ENCODE measurements at places on chromosomes 4 and X. TPM values are rescaled to one million over a fixed set of nuclear protein-coding genes. Genes with fewer than 3 reads are reported as not detected.

MFAP3L gene
- total RNA-seq, result 10.6 TPM

- no peaks in the 10 kb centered on the region for H3K36me3 ChIP-seq
- no peak for DNase-seq
- no peak overlapping the region for H3K4me3 ChIP-seq
- H3K27me3 ChIP-seq, result no peaks in the 10 kb centered on the region
These were observed 25.8 kb downstream of the ZNF630 start for GRCh38 chrX:48045410-48046311.

- no peaks in the 10 kb centered on the region for H3K36me3 ChIP-seq
- no peak for DNase-seq
- H3K4me3 ChIP-seq, result no peak overlapping the region
- H3K27me3 ChIP-seq, result no peaks in the 10 kb centered on the region
- H3K27ac ChIP-seq, result no peak overlapping the region
- H3K4me1 ChIP-seq, result no peaks in the 10 kb centered on the region
These were observed 269.6 kb downstream of the DKK2 start for GRCh38 chr4:106766519-106766918.

DNA sequence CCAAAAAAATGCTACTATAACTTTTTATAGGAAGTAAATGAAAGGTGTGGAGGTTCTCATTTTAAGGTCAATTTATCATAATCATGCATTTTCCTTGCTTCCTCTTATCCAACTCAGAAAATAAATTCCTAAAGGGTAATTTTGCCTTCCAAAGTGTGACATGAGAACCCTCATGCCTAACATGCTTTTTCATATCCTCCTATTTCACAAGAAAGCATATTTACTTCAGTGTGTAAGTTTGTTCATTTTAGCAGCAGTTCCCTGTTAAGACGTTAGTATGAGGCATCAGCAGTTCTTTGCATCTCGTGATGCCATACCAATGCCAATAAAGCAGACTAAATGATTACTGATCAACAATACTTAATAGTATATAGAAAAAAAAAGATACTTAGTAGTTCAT, 18.4 kb downstream of the WDFY3 start:
- H3K4me1 ChIP-seq, result no peaks in the 10 kb centered on the region
- H3K36me3 ChIP-seq, result no peaks in the 10 kb centered on the region
- no peak for DNase-seq
- H3K4me3 ChIP-seq, result no peak overlapping the region
- H3K27ac ChIP-seq, result no peak overlapping the region
- no peaks in the 10 kb centered on the region for H3K27me3 ChIP-seq

DNA sequence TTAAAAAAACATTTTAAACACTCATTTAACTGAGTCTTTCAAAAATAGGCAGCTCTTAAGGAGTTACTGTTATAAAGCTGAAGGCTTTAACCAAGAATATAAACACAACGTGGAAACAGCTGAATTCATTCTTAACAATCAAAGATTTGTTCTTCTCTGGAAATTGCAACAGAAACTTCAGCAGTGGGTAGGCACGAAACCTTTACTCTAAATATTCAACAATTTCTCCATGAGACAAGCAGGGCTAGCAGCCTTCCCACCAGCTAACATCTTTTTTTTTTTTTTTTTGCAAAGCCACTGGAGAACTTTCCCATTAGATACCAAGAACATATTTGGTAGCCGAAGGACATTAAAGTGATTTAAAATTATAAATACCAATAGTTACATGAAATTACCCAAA, 78.2 kb upstream of the PRSS48 start:
- H3K27me3 ChIP-seq, result no peaks in the 10 kb centered on the region
- H3K4me3 ChIP-seq, result no peak overlapping the region
- peaks cover 14% of the 10 kb centered on the region for H3K4me1 ChIP-seq
- no peak for DNase-seq

RNF150 gene
- 31.2 TPM for total RNA-seq

HTR2C gene
- not detected for total RNA-seq

DNA sequence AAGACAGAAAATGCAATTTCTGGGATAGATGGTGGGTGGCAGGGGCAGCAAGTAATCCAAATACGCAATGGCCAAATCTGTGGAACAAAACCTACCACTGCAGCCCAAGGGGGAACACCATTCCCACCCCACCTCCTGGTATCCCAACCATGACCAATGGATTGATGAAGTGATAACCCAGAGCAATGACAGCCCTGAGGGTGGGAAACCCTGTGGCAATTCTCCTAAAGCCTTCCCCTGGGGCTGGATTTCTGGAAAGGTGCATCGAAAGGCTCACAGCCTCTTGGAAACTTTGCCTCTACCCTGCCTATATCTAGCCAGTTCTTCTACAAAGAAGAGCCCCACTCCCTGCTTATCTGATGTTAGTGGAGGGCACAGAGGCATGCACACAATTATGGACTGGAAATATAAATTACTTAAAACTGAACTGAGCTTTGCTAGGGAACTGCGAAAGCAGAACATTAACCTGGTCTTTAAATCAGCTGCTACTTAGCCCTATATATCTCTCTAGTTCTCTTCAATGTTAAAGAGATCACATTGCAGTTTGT, 59.9 kb upstream of the TXK start:
- DNase-seq, result no peak
- H3K27ac ChIP-seq, result no peak overlapping the region
- no peaks in the 10 kb centered on the region for H3K27me3 ChIP-seq
- no peaks in the 10 kb centered on the region for H3K4me1 ChIP-seq

GRCh38 chr4:107215222-107215621, 179.1 kb upstream of the DKK2 start:
- H3K27ac ChIP-seq, result no peak overlapping the region
- no peaks in the 10 kb centered on the region for H3K27me3 ChIP-seq
- no peak for DNase-seq
- H3K4me1 ChIP-seq, result no peaks in the 10 kb centered on the region

DNA sequence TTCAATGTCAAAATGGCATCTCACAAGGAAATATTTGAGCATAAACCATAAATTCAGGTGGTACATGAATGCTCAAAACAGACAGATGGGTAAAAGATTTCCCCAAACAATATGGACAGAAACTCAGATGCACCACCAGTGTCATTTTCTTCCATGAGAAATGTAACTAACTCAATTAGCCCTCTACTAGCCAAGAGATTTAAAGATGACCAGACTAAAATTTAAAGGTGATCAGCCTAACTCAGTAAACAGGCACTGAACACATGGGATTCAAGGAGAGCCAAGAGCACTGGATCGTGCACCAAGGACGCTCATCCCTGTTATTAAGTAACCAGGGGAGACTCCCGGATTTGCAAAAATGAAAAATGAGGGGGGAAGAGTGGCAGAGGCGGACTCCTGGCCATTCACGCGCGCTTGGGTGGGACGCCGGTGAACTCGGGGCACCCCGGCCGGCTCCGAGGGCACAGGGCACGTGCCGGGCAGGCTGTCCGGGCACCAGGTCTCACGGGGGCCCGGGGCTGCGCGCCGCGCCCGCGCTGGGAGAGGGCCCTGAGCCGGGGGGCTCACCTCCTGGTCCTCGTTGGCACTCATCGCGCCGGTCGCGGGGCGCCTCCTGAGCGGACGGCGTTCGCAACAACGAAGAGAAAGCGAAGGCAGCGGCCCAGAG, 490 bp downstream of the RWDD4 start:
- H3K27me3 ChIP-seq, result no peaks in the 10 kb centered on the region
- H3K36me3 ChIP-seq, result no peaks in the 10 kb centered on the region
- H3K4me1 ChIP-seq, result peaks cover 13% of the 10 kb centered on the region
- H3K27ac ChIP-seq, result peak overlapping the region; percentile 91
- H3K4me3 ChIP-seq, result peak overlapping the region; percentile 80

DDX53 gene
- total RNA-seq, result not detected

DNA sequence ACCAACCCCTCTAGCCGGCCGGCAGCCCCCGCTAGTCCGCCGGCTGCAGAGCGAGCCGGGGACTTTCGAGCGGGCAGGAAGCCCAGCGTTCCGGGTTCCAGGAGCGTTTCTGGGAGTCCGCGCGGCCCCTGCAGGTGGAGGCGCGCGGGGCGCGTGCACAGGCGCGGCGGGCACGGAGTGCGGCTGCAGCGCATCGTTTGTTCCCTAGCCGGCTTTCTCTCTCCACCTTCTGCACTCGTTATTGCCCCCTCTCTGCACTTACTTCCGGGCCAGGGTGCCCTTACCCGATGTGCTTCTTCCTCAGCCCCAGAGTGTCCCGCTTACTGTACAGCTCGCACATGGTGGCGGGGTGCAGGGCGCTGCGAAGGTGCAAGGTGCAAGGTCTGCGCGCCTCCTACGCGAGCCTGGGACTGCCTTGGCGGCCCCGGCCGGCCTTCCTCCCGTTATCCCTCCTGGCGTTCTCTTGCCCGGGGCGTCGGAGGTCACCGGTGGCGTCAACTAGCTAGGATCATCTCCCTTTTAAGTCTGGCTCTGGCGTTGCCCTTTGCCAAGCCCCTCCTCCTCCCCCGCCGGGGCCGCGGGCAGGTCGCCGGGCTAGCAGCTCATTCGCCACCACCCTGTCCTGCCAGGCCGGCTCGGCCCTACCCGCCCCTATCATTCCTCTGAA, at the start of gene ETNPPL:
Gene ETNPPL, minus strand, starts transcription at position 495 of the 667 bp plus-strand sequence. Its CDS starts 155 bp downstream, at position 340.
- H3K27me3 ChIP-seq, result no peaks in the 10 kb centered on the region
- H3K27ac ChIP-seq, result peak within 1 kb of the TSS; percentile 50
- peak within 1 kb of the TSS; percentile 47 for H3K4me3 ChIP-seq

- H3K4me3 ChIP-seq, result no peak overlapping the region
- no peaks in the 10 kb centered on the region for H3K27me3 ChIP-seq
- DNase-seq, result no peak
- H3K4me1 ChIP-seq, result no peaks in the 10 kb centered on the region
- H3K27ac ChIP-seq, result no peak overlapping the region
These were observed 646.9 kb downstream of the STPG2 start for GRCh38 chr4:97496298-97496873.
